ENCODE measurements at places on chromosomes 11 and 22.

DNA sequence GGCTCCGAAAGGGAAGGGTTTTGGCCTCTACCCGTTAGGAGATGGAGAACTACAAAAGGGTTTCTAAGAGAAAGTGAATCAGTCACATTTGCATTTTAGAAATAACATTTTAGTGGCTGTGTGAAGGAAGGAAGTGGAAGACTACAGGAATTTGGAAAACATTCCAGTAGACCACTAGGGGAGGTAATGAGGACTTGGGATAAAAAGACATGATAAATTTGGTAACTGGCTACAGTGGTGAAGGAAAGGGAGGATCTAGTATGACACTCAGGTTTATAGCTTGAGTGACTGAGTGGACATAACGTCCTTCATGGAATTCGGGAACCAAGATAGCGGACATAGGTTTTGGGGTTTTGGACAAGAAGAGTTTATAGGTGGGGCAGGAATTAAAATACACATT is 7.0 kb upstream of the RRM1 start:
- DNase-seq: no peak

GRCh38 chr11:60905551-60906113 is 753 bp downstream of the PRPF19 start:
- DNase-seq: peak; percentile 69

DNA sequence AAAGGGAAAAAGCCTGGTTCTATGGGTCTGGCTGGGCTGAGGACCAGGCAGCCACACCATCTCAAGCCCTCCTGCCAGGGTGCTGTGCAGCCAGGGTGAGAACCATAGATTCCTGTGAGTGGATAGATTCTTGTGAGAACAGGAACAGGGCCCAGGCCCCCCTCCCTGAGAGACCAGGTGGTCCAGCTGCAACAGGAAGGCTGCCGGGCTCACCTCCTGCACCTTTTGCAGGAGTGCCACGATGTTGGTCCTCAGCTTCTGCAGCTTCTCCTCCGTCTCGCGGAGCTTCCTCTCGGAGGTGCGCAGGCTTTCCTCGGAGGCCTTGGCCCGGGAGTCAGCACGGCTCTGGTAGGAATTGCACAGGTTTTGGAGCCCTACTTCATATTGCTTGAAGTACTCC is 40.8 kb downstream of the MORC2 start:
- no peak for DNase-seq

DNA sequence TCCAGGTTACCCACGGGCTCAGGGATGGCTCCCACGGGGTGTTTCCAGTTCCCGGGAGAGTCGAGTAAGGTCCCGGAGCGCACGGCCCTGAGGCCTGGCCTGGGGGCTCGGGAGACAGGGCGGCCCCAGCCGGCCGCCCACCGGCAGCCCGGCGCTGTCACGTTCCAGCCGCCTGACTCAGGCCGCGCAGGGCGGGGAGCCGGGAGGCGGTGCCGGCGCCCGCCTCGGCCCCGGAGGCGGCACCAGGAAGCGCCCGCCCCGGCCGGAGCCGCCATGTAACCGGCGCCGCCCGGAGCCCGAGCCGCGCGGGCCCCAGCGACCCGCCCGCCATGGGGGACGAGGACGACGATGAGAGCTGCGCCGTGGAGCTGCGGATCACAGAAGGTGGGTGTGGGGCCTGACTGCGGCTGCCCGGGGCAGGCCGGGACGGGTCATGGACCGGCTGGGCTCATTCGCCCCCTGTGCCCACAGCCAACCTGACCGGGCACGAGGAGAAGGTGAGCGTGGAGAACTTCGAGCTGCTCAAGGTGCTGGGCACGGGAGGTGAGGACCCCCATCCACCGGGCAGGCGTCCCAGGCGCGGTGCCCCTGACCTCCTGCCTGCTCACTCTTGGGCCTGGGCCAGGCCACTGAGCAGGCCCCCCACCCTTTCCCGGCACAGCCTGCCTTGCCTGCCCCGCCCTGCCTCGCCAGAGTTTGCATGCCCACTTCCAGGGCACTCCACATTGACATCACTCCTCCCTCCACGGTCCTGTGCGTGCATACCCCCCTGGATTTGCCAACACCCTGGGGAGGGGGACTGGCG is at the start of gene RPS6KA4:
Gene RPS6KA4, plus strand, starts transcription at position 256 of the 805 bp plus-strand sequence. Its CDS starts 74 bp downstream, at position 330.
- DNase-seq: peak; percentile 84

GRCh38 chr22:43109921-43110443 is 568 bp upstream of the BIK start:
- no peak for DNase-seq

DNA sequence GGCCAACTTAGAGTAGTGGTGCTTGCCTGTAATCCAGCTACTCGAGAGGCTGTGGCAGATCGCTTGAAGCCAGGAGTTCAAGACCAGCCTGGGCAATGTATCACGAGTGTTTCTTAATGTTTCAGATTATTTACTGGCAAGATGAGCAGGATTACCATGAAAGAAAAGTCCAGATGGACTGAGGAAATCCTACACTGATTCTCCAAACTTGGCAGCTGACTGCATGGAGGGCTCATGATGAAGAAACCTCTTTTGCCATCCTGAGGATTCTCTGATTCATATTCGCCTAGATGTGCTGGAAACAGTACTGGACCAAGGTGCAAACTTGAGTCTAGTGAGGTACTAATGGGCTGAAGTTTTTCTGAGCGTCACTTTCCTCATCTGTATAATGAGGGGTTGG is 2.8 kb upstream of the SIDT2 start:
- DNase-seq: no peak

DNA sequence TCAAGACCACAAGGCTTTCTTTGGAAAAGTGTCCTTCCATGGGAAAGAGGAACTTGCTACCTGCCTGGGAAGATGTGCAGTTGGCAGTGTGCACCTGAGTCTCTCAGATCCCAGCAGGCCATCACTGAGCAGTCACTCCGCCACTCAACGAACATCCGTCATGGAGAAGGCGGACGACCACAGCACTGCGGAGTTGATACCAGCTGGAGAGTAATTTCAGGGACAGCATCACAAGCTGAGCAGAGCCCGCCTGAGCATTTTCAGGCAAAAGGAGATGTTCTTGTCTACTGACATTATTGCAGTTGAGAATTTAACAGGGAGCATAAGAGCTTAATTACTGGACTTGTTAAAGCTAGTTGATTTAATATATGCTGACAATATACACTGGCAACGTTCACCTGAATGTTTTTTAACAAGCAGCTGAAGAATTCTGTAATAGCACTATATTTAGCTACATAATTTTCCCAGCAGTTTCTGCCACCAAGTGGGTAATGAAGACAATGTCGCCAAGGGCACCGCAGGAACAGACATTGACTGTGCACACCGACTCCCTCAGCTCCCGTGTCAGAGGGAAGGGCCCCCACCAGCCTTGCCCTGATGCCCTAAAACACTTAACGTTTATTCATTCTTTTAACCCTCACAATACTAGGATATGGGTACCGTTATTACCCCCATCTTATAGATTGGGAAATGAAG is 52.4 kb upstream of the ARFGAP3 start:
- no peak for DNase-seq

DNA sequence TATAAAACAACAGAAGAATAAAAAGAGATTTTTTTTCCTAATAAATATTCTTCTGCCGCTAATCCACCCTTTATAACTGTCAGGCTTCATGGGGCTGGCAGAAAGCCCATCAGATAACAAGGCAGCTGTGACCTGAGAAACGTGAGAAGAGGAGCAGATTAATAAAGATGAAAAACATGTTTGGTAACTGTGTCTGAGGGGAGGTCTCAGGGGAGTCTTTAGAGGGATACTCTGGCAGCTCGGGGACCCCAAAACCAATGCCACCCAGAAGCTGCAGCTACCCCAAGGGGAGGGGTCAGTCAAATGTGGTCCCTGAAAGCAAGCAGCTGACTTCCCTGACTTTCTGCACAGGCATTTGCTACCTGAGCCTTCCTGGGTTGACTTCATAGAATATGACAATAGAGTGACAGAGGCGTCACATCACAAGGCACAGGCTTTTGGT is 48.4 kb upstream of the POU2AF1 start:
- DNase-seq: no peak

- DNase-seq: peak; percentile 82
Observed at GRCh38 chr11:95231881-95232605, 1.0 kb upstream of the SESN3 start.

GRCh38 chr11:86938900-86939880 is 16.0 kb downstream of the FZD4 start:
- DNase-seq: no peak

DNA sequence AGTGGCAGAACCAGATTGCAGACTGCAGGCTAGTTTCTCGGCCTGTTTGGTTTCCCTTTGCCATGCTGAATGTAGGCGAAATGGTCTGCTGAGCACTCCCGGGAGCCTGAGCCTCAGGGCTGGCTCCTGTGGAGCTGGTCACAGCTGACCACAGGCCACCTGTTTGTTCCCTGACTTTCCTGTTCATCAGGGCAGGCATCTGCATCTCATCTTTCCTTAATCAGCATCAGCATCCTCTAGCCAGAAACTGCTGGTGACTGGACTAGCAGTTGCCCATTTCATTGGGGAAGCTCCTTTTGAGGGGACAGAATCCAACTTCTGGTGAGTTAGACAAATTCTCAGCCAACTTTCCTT is 20.2 kb upstream of the C11orf96 start:
- no peak for DNase-seq

DNA sequence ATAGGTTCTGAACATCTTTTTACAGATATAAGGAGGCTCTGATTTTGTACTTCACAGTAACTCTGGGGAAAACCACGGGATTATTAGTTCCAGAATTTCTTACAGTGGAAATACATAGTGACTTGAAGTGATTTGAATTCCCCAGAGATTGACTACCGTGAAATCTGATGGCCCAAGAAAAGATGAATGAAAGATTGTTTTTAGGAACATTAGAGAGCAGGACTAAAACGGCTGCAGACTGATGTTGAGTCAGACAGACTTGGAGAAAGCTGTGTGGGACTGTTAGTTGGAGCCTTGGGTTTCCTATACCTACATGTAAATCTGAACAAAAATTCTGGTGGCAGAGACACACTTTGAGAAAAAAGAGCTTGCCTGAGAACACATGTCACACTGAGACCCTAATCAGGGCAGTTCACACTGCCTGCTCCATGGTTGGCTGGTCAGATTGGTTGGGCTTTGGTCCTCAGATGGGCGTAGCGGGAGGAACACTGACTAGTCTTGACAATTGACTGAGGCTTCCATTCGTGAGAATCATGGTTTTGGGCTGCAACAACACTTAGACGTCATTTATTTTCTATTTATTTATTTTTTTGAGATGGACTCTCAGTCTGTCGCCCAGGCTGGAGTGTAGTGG is 6.8 kb downstream of the PPP6R3 start:
- DNase-seq: no peak

DNA sequence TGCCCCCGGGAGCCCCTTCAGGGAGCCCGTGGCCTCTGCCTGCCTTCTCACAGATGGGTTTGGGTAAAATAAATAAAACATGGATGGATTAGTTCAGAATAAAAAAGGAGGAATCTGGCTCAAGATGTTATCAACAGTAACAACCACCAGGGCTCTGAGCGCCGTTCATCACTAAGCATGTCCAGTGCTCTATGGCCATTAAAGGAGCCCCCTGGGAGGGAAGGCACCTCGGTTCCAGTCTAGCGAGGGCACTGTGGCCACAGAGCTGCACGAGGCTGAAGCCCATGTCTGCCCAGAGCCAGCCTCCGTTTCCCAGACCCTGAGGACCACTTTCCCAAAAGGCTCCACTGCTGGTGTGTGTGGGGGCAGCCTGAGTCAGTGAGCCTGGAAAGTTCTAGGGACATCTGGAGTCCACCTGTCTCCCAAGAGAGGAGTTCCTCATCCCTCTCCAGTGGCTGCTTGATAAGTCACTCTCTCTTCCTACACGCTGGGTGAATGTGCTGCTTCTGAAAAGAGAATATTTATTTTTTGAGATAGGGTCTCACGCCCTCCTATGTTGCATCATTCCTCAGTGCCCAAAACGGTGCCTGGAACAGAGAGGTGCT is 614.6 kb downstream of the TBC1D22A start:
- DNase-seq: no peak

- DNase-seq: no peak
Observed at GRCh38 chr11:7020183-7020917, at the start of the genes NLRP14 and ZNF214. NLRP14 (plus strand) TSS chr11:7020479; CDS start chr11:7038587, 18,108 bp downstream. ZNF214 (minus strand) TSS chr11:7020346; CDS start chr11:7002835, 17,511 bp downstream.

DNA sequence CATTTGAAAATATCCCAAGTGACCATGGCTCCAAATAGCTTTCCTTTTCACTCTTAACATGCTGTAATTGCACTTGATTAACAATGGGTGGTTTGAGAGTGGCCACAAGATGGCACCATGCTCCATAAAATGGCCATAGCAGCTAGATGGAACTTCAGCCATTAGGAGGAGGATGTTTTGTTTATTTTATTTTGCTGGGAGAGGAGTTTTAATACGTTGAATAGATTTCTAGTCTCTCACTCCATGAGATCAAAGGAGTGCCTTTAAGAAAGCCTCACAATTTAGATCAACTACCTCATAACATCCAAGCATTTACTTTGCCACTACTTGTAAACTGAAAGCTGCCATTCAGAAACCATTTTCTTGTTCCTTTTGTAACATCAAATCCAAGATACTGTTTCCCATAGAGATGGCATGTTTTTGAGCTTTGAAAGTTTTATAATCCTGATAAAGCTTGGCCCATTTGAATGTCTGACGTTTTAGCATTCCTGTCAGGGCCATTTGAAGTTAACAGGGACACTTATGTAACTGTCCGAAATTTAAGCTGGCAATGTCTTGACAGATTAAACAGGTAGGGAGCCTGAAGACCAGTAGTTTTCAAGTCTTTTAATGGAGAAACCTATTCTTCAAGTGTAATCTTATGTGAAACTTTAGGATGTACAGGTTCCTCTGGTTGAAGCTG is 4.7 kb downstream of the FEN1 start:
- DNase-seq: peak; percentile 76

- no peak for DNase-seq
Observed at GRCh38 chr11:126098204-126098769, 35.6 kb upstream of the CDON start.

Measured in activated CD8-positive, alpha-beta memory T cell treated with anti-CD3 and anti-CD28 coated beads for 24 hours (primary cell).